ENCODE measurements at places on chromosomes 7 and 10.

DNA sequence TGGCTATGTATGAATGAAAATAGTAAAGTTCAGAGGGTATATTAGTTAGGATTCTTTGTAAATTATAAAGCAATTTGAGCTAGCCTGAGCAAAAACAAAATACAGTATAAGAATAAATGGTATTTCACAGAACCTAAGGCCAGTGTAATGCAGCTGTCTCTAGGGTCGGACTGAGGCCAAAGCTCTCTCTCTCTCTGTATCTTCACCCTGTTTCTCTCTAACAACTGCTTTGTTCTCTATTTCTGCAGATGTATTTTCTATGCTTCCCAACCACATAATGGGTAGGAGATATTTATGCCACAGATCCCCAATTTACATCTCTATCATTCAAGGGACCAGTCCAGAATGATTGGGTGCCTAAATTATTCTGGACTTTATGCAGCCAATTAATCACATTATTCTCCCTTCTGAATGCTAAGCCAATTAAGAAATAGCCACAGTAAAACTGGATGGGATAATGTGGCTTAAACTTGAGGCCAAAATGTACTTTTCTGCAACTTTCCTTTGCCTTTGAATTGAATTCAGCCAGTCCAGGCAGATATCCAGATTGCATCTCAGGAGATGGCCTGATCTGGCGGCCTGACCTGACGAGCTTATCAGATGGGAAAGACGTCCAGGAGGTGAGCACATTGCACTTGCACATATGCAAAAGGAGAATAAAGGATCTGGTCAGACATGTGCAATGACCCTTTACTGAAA lies 24.6 kb upstream of the IMMP2L start:
- no peak for DNase-seq

DNA sequence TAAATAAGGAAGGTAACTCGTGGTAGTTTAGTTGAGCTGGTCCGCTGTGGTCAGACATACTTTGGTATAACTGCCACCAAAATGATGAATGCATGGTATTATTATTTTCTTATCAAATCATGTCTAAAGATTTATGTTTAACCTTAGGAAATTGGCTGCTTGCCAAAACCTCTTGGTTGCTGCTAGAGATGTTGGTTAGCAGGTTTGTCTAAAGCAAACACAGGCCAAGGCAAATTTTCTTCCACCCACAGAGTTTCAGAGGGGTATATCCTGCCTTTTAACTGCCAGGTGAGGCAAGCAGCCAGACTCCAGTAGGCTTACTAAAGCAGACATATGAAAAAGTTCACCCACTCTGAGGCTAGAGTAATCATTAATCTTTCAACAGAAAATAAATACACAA lies 101.4 kb downstream of the SEMA3E start:
- DNase-seq, result no peak

DNA sequence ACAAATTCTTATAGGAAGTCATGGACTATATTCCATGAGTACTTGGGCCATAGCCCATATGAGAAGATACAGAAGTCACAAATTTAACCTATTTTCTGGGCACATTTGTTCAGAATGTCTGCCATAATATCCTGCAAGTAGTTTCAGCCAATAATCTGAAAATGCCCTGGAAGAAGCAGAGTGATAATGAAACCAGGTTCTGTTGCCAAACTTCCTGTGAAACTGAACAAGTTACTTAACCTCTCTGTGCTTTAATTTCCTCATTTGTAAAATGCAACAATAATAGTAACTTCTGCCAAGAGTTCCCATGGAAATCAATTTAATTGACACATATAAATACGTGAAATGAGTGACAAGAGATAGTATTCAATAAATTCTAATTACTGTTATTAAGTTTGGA lies 88.8 kb downstream of the SEMA3C start:
- no peak for DNase-seq

DNA sequence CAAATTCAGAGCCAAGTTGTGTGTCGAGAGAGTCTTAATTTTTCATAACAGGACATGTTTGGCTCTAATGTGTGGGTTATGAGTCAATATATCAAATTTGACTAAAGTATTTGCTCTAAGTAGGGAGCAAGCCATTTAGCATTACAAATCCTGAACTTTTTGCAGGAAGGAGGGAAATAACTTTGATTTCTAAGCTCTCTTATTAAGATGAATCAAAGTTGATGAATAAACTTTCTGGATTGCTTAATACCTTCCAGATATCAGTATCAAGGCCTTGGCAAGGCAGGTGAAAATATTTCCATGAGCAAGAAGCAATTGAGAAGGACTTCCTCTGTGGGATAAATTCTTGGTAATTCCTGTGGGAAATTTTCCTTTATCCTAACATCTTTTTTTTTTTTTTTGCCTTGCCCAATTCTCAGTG lies 258.8 kb downstream of the AHR start:
- DNase-seq, result no peak

- DNase-seq, result no peak
Observed at GRCh38 chr10:104472505-104472904, 118.9 kb downstream of the CFAP58 start.

DNA sequence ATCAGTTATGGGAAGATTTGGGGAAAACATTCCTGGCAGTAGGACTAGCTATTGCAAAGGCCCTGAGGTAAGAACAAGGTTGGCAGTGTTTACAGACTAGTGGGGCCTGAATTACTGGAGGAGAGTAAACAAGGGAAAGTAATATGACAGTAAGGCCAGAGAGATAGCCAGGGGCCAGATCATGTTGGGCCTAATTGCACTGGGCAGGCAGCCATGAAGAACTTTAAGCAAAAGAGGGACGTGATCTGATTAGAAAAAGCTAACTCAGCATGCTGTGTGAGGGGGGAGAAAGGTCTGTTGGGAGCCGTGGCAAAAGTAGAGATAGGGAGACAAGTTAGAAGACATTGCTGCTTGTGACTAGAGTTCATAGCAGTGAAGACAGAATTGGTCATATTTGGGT lies 9.2 kb downstream of the NUP42 start:
- no peak for DNase-seq

DNA sequence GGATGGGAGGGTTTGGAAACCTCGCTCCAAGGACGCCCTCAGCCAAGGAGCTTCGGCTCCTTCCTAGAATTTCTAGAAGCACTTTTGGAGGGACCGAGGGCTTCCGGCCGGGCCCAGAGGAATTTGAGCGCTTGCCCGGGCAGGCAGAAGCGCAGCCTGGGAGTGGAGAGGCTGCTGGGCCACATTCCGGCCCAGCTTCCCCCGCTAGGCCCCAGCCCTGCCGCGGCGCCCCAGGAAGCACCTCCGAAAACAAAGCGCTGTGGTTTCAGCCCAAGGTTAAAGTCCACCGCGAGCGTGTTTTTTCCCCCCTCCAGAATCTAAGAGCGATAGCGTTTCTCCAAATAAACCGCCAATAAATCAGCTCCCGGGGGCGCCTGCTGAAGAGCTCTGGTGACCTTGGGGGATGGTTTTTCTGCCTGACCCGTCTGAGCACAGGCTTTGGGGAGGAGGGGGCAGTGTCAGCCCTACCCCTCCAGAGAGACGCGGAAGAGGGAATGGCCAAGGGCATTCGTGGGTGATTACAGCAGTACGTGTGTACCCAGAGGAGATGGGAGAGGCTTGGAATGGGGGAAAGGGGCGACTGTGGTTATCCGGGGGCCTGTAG lies 5.7 kb upstream of the TNRC18 start:
- no peak for DNase-seq

- no peak for DNase-seq
Observed at GRCh38 chr7:223118-223800, 30.9 kb downstream of the FAM20C start.

DNA sequence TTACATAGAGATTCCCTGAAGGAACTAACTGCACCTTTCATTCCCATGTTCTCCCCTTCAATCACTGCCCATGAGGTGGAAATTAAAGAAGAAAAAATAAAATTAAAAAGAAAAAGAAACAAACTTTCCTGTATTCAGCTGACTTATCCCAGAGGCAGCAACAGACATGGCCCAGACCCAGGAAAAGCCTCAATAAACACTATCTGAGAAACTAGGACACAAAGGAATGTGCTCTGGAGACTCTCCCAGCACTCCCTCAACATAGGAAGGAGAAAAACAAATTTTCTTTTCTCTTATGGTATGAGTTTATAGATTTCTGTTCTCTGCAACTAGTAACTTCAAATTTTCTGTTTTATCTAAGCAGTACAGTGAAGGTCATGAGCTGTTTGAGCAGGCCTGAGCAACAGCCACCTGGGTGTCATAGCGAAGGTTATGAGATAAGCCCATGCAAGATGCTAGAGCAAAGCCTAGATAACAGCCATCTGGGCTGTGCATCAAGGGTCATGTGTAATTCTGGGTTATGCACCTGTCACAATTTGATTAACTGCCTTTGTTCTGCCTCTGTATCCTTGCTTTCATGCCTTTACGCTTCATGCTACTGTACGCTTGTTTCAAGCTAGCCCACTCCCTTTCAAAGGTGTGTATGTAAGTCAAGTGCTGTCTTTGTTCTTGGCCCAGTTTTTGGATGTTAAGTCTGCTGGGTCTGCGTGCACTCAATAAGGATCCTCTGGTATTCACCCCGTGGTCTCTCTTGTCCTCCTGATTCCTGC lies 11.0 kb upstream of the OR6B1 start:
- no peak for DNase-seq

DNA sequence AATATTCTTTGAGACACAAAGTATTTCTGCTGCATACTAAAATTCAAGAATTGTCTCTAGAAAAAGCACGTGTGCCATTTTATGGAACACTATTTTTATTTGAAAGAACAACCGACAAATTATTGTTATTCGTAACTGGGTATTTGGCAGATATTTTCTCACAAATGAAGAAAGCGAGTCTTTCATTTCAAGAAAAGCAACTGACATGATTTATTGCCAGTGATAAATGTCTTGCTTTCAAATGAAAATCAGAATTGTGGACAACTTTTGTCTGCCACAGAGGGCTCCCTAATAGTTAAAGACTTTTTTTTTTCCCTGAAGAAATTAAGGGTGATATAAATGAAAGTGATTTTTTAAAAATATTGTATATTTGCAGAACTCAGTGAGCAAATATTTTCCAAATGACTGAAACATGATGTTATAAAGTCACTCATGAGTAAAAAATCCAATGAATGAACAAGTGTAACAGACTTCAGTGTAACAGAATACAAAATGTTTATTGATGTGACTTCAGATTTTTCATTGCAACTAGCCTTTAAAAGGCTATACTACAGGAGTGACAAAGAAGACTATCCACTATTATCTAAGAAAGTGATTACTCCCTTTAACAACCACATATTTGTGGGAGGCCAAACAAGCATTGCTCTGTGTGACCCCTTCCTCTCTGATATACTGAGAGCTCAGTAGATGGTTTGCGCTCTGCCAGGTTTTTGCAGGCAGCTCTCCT lies 49.0 kb upstream of the SEMA3E start:
- DNase-seq, result no peak

GRCh38 chr7:24869572-24869971 lies 110.4 kb downstream of the OSBPL3 start:
- no peak for DNase-seq

DNA sequence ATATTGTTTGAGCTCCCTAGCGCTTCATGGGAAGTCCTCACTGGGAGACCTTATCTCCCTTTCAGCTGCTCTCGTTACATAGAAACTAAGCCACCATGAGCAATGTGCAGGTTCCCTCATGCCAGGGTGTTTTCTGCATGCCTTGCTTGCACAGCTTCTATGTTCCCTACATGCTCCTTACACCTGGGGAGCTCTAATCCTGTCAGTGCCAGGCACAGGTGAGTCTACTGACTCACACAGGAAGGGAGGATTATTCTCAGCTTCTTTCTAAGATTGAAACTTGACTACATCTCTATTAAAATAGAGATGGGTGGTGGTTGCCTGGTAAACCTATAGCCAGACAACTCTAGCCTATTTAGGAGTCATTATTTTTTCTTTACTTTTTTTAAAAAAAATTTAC lies 375.7 kb upstream of the CDC14C start:
- DNase-seq, result no peak

- peak; percentile 76 for DNase-seq
Observed at GRCh38 chr10:79322616-79323543, 24.4 kb upstream of the PPIF start.

- DNase-seq, result no peak
Observed at GRCh38 chr7:155885167-155886155, 73.2 kb upstream of the SHH start.

GRCh38 chr7:36232555-36232954 lies 79.5 kb downstream of the EEPD1 start:
- DNase-seq, result no peak

- DNase-seq, result no peak
Observed at GRCh38 chr10:72379062-72379461, 24.3 kb upstream of the DNAJB12 start.

- DNase-seq, result no peak
Observed at GRCh38 chr10:14593806-14594205, 180.9 kb downstream of the FAM107B start.

- DNase-seq, result no peak
Observed at GRCh38 chr7:3915337-3915878, 614.4 kb downstream of the SDK1 start.

GRCh38 chr7:50962962-50963374 lies 180.3 kb upstream of the GRB10 start:
- no peak for DNase-seq

GRCh38 chr10:78628976-78629375 lies 439.8 kb upstream of the ZMIZ1 start:
- DNase-seq, result no peak

DNA sequence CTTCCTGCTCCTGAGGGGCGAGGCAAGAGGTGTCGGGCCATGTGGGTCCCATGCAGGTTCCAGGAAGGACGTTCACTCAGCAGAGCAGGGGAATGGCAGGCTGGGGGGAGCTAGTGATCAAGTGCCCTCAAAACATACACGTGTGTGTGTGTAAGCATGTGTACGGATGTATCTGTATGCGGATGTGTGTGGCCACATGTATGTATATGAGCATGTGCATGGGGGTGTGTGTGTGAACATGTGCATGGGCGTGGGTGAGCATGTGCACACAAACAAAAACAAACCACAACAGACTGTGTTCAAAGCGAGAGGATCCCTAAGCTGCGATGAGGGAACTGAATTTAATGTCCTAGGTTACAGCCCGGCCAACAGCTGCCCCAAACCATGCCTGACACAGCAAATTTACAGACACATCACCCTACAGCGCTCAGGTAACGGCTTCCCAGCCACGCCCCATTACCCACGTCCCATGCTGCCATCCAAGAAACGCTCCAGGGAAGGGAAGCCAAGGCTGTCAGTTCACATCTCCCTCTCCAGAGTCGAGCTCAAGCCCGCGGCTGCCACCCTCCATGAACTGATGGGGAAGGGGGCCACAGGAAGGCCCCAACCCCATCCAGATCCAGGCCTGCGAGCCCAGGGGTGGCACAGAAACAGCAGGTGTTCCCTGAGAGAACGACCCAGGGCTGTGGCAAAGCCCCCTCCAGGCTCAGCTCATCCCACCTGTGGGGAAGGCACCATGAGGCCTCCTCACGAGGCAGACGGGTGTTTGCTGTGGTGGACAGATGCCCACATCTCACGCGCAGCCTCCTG lies 56.6 kb downstream of the PTPRN2 start:
- no peak for DNase-seq

DNA sequence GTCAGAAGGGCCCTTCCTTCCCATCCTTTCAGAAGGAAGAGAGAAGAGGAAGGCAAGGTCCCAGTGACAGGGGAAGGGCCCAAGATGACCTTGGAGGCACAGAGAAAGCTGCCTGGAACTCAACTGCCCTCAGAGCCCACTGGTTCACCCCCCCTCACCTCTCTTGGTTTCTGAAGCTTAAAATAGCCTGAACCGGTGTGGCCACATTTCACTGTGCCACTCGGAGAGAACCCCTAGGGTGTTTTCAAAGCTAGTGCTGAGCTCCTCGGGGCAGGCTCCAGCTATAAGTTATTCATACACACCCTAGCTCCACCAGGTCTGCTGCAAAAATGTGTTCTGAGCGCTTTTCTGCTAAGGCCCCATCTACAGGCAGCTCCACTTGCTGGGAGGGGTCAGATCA lies 60.9 kb upstream of the ADRB1 start:
- no peak for DNase-seq

GRCh38 chr7:139183878-139184338 lies 47.1 kb upstream of the UBN2 start:
- no peak for DNase-seq

All from CD4-positive, alpha-beta T cell treated with Interleukin-1 beta for 1 hour (primary cell).